ENCODE measurements at places on chromosomes 4 and X.

- DNase-seq, result no peak
Observed at GRCh38 chr4:152938237-152938947, 2.3 kb downstream of the FHDC1 start.

- no peak for DNase-seq
Observed at GRCh38 chr4:80184825-80185756, 12.2 kb upstream of the PRDM8 start.

GRCh38 chr4:143641361-143641760, 59.1 kb downstream of the FREM3 start:
- no peak for DNase-seq

GRCh38 chrX:127190381-127190780, 370.9 kb downstream of the PRR32 start:
- no peak for DNase-seq

DNA sequence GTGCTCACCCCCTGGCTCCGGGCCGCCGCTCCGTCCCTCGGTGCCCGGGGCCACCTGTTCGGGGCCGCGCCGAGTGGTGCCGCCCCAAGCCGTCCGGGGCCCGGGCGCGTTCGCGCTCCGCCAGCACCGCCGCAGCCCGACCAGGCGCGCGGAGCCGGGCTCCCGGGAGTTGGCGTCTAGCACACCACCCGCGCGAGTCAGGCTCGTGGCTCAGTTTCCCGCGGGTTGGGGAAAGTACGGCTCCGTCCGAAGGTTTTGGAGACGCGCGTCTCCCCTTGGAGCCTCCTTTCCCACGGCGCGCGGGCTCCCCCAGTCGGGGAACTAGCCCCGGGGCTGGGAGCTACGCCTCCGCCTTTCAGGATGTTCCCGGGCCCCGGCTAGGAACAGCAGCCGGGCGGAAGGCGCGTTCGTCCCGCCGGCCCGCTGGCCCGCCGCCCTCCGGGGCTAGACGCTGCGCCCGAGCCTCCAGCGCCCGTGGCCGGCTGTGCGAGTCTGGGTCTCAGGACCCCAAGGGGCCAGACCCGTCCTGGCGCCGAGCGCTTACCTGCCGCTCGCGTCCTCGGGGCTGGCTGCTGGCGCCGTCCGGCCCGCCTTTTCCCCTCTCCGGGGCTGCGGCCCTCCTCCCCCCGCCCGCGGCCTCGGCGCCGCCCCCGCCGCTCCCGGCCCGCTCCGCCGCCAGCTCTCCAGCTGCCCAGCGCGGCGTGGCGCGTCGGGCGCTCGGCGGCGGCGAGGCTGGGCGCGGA, at the start of gene ADGRG2:
Gene ADGRG2 (minus strand): TSS at position 571 of the 743 bp plus-strand sequence. CDS start 53,634 bp downstream, outside the sequence.
- DNase-seq, result no peak

GRCh38 chrX:38662640-38663039, 101.3 kb downstream of the TSPAN7 start:
- no peak for DNase-seq

DNA sequence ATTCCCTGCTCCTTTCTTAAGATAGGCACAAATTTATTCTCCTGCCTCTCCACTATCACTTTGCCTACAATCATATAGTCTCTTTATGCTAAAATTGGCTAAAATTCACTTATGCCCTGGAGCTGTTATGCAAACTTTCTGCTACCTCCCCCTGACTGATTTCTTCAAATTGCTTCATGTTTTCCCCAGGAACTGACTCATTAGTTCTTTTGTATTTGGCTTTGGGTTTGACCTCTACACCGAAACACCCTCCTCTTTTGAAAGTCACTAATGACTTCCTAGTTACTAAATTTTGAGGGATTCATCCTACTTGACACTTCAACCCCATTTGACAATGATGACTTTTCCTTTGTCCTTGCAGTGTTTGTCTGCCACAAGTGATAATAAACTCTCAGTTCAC, 222.6 kb downstream of the NDST4 start:
- DNase-seq, result no peak

Data from KG1 (cell line).